ENCODE measurements at places on chromosomes 7 and 10. TPM values are rescaled to one million over a fixed set of nuclear protein-coding genes. Genes with fewer than 3 reads are reported as not detected.
A peak's percentile ranks its signal among the peaks of the same experiment; 100 is the strongest.

The CHAT gene
- total RNA-seq: not detected

The PARP12 gene
- 14.5 TPM for total RNA-seq

The GAD2 gene
- total RNA-seq: not detected

The LRRD1 gene
- not detected for total RNA-seq

GRCh38 chr7:11540271-11540761, 291.7 kb downstream of the THSD7A start:
- peak; percentile 62 for DNase-seq

DNA sequence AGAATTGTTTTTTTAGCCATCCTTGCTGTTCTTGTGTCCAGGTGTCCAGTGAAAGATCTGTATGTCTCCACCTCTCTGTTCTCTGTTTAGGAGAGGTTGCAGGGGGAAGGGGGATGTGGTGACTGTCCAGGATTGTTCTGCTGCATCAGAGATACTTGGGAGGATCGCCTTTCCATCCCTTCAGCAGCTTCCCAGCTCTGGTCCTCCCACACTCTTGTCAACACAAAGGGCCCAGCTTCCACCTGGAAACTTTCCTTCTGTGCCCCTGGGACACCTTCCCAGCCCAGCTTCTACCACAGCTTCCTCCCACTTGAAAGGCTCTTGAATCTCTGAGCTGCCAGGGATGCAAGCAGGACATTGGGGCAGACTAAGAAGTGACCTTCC, 82.0 kb upstream of the SLF2 start:
- no peak for DNase-seq

- no peak for DNase-seq
Measured at GRCh38 chr7:55690-56248, 136.6 kb upstream of the FAM20C start.

DNA sequence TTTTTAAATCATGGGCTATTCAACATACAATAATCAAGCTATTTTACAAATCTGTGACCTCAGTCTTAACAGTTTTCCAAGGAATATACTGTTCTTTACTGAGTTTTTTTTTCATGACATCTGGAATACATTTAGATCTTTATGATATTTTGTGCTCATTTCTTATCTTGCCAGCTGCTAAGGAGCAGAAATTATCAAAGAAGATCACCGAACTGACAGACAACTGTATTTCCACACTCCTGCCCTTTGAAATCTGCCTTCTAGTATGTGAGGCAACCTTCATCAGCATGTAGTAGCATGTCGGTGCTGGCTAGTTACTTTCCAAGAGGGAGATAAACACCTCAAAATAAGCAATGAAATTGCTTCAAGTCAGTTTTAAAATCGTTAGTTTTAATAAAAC, 66.4 kb downstream of the NHLRC2 start:
- peak; percentile 51 for DNase-seq
